Activated naive CD8-positive, alpha-beta T cell treated with anti-CD3 and anti-CD28 coated beads, Interleukin-2, amount 10 ng/mL, durations not matched to agents 7 days and 5 days (primary cell): ENCODE measurements at places on chromosomes 5 and 9.

- DNase-seq = no peak
Measured at GRCh38 chr5:124659798-124660197, 86.6 kb downstream of the ZNF608 start.

GRCh38 chr9:29798599-29798998 lies 2225.3 kb upstream of the C9orf72 start:
- DNase-seq = no peak

GRCh38 chr5:40503439-40503838 lies 176.3 kb upstream of the PTGER4 start:
- no peak for DNase-seq

- no peak for DNase-seq
Measured at GRCh38 chr5:116464144-116464708, 110.4 kb downstream of the SEMA6A start.

GRCh38 chr9:101442318-101442717 lies 6.7 kb upstream of the ALDOB start:
- DNase-seq = no peak

DNA sequence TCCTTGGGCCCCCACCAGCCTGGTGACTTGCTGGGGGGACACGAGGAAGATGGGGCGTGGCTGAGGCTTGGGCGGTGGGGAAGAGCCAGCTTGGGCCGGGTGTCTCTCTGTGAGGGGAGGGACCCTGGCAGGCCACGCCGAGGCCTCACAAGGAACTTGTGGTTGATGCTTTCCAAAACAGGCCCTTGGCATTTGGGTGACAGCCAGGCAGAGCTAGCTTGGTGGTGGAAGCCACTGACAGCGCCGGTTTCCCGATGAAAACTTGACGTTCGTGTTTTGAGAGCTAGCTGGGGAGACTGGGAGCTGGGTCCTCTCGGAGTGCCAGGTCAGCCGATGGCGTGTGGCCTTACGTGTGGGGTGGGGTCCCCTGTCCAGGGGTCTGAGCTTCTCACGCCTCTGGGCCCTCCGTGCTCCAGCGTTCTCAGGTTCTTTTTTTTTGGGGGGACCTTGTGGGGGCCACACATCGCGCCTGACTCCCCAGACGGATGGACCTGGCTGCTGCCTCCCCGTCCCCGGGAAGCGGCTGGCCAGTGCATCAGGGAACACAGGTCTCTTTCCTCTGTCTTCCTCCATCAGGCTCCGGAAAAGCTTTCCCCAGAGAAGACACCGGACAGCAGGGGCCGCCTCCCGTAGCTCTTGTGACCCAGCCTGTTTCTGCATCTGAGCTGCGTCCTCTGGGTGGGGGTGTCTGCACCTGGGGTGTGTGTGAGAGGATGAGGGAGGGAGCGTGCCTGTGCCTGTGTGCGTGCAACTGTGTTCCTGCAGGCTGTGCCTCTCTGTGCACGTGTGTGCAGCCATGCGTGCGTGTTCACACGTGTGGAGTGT lies 129.3 kb upstream of the LPCAT1 start:
- DNase-seq = no peak

DNA sequence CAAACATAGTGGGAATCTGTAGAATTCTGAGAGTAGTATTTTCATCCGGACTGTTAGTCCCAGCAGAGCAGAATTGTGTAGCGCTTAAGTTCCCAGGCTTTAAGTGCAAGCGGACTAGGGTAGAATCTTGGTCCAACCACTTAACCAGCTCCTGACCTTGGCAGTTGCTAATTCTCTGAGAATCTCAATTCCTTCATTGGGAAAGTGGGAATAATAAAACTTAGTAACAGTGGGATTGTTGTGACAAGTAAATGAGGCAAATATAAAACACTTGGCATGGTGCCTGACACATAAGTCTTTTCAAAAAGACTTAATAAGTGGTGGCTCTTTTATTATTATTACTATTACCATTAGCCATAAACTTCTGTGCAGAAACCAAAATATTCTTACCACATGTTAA lies 8.4 kb upstream of the SLC1A3 start:
- DNase-seq = no peak

- DNase-seq = no peak
Measured at GRCh38 chr9:127154390-127155191, 32.2 kb upstream of the ANGPTL2 start.

- no peak for DNase-seq
Measured at GRCh38 chr9:85040821-85041465, 371.4 kb downstream of the NTRK2 start.

GRCh38 chr5:139531772-139532169 lies 29.4 kb upstream of the UBE2D2 start:
- DNase-seq = no peak

GRCh38 chr9:27126670-27127069 lies 17.6 kb downstream of the TEK start:
- DNase-seq = no peak

DNA sequence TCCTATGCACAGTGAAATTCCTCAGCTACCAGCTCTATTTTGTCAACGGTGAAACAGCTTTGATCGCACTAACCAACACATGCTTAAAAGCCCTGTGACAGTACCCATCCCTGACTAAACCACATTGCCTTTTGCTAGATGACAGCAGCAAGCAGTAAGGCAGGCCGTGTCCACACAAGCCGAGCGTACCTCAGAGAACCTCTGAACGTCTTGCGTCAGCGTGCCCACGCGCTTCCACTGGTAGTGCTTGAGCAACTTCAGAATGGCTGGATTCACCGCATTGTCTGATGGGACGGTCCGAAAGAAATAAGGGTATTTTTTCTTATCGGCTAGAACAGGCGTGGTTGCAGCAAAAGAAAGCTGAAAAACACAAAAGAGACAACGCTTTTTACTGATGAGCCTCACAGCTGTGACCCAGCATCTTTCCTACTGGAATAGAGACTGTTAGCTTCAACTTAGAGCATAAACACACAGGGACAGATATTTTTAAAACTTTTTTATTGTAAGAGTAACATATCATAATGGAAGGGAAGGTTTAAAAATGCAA lies 167.0 kb downstream of the GABBR2 start:
- no peak for DNase-seq

- DNase-seq = no peak
Measured at GRCh38 chr9:76655121-76655541, 109.1 kb upstream of the PCA3 start.

GRCh38 chr5:62909326-62909725 lies 330.7 kb downstream of the LRRC70 start:
- DNase-seq = no peak

DNA sequence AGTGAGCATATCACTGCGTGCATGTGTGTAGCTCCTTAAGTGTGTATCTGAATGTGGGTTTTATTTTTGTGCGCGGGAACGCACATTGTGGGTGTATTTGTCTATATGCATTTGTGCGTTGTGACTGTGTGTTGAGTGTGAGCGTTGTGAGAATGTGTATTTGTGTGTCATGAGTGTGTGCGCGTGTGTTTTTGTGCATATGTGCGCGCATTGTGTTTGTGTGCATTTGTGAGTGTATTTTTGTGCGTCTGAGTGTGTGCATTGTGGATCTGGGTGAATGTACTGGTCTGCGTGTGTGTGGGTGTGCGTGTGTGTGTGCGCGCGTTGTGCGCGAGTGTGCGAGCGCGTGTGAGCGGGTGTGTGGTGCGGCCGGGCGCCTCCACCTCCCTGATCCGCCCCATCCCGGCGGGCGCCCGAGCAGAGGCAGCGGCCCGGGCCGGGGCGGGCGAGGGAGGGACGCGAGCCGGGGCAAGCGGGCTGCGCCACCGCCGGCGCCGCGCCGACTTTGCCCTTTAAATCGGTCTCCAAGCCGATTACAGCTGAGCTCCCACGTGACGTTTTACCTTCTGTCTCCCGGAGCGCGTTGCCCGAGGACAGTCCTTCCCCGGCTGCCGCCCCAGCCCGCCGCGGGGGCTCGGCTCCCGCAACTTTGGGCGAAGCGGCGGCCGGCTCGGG lies at the start of gene RASGRF2:
Gene RASGRF2 (plus strand): TSS at position 596 of the 675 bp plus-strand sequence. CDS start 376 bp downstream, outside the sequence.
- peak; percentile 70 for DNase-seq

DNA sequence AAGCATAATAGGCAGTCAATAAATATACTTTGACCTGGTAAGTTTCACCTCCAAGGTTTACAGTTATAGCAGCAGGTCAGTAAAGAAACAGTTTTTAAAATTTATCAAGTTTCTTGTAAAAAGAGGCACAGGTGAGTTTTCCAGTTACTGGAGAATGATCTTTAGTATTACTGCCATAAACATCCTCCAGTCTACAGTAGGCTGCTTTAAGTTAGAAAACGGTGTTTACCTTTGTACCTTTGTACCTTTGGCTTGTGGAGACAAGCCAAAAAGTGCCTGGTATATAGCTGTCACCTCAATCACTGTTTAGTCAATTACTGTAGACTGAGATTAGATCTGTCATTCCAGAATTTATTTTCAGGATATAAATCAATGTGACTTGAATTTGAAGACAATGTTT lies 42.7 kb upstream of the SRFBP1 start:
- no peak for DNase-seq

GRCh38 chr5:58330781-58331180 lies 129.1 kb downstream of the PLK2 start:
- no peak for DNase-seq

DNA sequence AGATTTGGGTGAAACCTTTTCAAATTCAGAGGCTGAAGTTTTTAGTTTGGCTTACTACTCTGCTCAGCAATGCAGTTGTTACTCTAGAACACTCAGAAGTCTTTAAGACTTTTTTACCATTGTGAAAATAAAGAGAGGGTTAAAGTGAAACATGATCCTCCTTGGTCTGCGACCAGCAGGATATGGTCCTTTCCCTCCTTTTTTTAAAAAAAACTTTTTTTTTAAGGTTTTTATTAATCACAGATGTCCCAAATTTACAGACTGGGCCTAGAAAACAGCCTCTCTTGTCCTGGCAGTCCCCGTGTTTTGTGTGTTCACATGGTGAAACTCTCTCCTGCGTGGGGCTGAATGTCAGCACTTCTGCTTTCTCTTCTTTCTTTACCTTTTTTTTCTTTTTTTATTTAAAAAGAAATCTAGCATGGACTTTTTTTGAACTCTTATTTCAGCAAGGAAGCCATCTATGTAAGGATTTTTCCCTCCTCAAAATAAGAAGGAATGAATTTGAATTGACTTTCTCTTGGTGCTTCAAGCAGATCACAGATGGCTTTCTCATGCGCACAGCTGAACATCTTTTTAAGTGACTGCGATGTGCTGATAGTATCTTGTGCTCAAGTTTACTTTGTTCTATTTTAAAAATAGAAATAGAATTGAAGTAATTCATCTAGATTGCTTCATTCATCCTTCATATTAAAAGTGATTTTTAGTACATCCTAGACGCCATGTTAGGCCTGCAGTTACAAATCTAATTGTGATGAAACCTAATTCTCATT lies 128.7 kb upstream of the OTULINL start:
- DNase-seq = no peak

DNA sequence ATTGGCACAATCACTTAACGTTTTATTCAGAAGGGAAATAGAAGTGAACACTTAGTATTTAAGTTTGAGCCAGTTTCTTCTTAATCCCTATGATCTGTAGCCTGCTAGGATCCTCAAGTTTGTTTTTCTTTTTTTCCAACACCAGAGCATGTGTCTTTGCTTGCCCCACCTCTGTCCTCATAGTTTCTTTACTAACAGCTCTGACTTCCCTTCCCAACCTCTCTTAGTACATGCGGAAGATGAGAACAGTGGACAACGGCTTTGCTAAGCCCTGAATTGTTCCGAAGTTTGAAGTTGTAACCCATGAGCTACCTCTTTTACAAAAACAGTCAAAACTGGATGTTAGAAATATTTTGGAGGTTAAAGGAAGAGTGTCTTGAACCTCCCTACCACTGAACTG lies 61.7 kb upstream of the TAF11L2 start:
- DNase-seq = no peak

GRCh38 chr9:127776195-127776923 lies 2.1 kb downstream of the SH2D3C start:
- peak; percentile 77 for DNase-seq

DNA sequence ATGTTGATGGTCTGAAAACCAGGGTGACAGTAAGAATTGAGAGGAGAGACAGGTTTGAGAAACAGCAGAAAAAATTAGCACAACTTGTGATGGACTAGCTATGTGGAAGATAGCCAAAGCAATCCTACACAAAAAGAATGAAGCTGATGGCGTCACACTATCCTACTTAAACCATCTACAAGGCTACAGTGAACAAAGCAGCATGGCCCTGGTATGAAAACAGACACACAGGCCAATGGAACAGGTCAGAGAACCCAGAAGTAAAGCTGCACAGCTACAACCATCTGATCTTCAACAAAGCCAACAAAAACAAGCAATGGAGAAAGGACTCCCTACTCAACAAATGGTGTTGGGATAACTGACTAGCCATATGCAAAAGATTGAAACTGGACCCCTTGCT lies 7.5 kb upstream of the UBE2R2 start:
- DNase-seq = no peak

GRCh38 chr9:82038897-82039296 lies 50.3 kb downstream of the SPATA31D1 start:
- DNase-seq = no peak

DNA sequence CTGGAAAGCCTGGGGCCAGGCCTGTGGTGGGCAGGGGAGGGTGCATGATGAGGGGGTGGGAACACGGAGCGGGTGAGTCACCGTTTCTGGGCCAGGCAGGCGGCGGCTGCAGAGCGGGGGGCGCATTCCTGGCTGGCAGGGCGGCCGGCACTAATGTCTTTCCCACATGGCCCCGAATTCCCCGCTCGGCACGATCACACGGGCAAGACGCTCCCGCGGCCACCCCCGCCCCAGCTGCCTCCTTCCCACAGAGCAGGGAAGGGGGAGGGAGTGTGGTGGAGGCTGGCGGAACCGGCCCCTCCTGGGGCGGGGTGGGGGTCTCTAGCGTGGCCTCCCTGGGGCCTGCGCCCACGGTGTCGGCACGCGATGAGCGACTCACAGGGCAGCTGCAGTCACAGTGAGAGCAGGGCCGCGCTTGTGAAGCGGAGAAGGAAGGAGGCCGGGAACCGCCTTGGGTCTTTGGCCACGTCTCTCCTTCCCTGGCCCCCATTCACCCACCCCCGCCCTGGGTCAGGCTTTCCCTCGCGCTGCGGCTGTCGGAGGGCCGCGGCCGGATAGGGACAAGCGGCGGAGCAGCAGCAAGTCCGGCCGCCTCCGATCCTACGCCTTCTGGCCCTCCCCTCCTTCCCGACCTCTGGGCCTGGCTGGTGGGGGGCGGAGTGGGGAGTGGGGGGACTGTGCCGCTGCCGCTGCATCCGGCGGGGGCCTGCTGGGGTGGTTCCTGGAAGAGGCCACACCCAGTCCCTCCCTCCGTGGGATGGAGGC lies 48.9 kb downstream of the CXXC5 start:
- peak; percentile 62 for DNase-seq

DNA sequence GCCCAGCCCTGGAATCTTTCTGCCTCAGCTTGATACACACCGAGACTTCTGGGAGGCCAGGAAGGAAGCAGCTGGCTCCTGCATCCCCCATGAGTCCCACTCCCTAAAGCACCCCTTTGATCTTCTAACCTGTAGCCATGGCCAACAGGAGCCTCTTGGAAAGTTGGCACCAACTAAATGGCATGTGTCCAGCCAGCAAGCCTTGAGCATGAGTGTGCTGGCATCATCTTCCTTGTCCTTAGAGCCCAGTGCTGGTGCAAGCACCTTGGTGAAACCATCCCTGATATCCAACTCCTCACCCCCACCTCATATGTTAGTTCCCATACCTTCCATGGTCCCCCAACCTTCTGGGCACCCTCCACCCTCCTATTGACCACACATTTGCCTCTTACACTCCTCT lies 130.4 kb downstream of the CRB2 start:
- DNase-seq = no peak
